ENCODE measurements at places on chromosomes 13 and 19.

DNA sequence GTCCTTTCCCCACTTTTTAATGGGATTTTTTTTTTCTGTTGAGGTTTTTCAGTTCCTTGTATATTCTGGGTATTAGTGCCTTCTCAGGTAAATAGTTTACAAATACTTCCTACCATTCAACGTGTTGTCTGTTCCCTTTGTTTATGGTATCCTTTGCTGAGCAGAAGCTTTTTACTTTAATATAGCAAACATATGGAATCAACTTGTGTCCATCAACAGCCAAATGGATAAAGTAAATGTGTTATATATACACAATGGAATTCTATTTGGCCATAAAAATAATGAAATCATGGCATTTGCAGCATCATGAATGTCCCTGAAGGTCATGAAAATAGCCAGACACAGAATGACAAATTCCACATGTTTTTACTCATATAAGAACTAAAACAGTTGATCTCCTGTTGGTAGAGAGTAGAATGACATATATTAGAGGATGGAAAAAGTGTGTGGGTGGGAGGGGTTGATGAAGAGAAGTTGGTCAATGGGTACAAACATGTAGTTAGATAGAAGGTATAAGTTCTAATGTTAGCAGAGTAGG lies 500.8 kb downstream of the SLITRK6 start:
- no peak for DNase-seq

- no peak for DNase-seq
Measured at GRCh38 chr13:48393030-48393697, 19.7 kb downstream of the LPAR6 start.

DNA sequence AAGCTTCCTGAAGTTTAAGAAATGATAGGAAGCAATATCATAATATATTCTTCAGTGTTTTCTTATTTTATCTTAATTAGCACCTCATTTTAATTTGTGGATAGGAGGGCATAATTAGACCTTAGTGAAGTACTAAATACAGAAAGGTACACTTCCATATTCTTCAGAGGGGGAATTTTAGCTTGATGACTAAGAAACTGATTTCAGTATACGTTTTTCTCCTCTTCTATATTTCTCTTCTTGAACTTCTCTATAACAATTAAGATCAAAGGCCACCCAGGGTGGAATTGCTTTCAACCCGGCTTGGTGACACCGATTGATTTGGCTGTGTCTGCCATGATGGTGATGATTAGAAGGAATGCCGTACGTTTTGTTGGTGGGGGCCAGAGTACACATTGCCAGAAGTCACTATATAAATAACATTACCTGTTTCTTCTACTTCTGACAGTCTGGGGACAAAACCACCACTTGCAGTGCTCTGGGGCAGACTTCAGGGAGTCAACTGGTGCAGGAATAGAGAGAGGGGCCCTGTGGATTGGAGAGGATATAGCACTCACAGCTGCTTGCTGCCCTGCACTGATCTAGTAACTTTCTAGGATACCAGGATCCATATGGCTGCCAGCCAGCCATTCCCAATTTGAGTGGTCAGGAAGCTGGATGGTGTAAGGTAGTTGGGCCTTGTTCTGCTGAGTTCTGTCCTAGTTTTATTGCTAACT lies 73.8 kb downstream of the SPATA13 start:
- no peak for DNase-seq

- DNase-seq = no peak
Measured at GRCh38 chr19:31450696-31451095, 101.5 kb upstream of the TSHZ3 start.

GRCh38 chr19:1069009-1069779 lies 2.2 kb downstream of the ARHGAP45 start:
- no peak for DNase-seq

DNA sequence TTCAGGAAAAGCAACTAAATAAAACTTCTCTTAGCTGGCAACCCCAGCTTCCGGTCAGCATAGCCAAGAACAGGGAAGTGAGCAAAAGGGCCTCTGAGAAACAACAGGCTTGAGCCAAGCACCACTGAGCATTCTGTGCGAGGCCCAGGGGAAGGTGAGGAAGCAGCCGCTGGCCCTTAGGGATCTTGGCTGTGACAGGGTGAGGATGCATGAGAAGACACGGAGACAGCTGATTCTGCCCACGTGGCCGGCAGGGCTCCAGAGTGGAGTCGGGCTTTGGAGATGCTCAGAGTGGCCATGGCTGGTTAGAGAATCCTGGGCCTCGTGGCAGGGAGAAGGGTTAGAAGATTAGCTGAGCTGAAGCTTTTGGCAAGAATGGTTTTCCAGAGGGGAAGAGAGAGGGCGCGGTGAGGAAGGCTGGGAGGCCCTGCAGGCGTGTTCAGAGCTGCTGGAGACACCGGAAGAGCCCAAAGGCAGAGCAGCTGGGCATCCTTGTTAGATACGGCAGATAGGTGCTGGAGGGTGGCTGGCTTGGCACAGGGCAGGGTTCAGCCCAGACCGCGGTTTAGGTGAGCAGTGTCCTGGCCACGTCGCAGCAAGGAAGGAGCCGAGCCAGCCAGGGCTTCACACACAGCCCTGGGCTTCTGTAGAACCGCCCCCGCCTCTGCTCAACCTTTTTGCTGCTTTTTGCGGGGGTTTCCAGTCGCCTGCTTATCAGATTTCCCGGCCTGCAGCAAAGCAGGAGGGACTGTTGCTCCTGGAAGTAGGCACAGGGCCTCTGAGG lies 17.3 kb downstream of the UPF1 start:
- no peak for DNase-seq

GRCh38 chr19:30344446-30345425 lies 27.4 kb upstream of the ZNF536 start:
- no peak for DNase-seq

DNA sequence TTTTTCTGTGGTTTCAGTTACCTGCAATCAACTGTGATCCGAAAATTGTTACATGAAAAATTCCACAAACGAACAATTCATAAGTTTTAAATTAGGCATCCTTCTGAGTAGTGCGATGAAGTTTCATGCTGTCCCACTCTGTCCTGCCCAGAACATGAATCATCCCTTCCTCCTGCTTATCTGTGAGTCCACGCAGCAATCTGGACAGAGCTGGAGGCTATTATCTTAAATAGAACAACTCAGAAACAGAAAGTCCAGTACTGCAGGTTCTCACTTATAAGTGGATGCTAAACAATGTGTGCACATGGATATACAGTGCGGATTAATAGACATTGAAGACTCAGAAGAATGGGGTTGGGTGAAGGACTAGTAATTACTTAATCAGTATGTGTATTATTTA lies 583.7 kb upstream of the SPRY2 start:
- DNase-seq = no peak

- no peak for DNase-seq
Measured at GRCh38 chr13:98405690-98406344, 171.1 kb downstream of the STK24 start.

- DNase-seq = no peak
Measured at GRCh38 chr13:43132257-43132656, 108.9 kb downstream of the DNAJC15 start.

DNA sequence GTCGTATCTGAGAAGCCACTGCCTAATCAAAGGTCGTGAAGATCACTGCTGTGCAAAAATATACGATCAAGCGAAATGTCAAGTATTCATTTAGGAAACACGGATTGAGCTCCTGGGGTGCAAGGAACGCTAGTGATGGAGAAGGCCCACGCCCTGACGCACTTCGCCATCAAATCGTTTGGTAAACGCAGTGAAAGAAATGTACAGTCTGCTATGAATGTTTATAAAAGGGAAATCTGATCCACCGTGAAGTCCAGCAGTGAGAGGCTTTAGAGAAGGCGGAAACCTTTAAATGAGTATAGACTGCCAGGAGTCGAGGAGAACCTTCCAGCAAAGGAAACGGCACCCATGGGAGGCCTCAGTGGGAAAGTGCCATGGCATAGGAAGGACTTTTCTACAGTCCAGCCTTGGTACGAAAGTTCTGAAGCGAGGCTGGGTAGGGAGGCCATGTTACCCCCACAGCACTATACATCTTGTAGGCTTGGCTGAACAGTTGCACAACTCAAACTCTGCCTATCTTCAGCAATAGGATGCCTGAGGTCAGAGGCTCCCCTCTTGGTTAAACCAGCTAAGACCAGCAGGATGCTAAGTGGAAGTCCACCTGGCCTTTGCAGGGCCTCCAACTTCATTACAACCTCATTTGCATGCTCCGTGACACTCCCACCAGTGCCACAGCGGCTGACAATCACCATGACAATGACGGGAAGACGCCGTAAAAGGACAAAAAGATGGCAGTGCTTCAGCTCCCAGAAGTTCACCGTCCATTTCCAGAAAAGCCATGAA lies 20.4 kb downstream of the PCID2 start:
- DNase-seq = no peak

GRCh38 chr19:48363500-48363809 lies 285 bp downstream of the TMEM143 start:
- DNase-seq = no peak

DNA sequence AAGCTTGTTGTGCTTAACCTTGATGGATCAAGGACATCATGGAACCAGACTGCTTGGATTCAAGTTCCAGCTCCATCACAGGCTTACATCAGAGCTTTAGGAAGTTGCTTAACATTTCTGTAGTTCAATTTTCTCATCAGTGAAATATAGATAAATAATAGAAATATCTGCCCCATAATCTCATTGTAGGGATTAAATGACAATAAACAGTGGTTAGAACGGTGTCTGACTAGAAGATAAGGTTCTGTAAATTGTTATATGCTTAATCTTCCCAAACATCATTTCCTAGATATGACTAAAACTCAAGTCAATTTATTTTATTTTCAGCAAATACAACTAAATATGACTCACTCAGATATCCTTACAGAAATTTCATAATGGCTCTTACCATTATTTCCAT lies 83.5 kb downstream of the SLITRK1 start:
- DNase-seq = peak; percentile 1

DNA sequence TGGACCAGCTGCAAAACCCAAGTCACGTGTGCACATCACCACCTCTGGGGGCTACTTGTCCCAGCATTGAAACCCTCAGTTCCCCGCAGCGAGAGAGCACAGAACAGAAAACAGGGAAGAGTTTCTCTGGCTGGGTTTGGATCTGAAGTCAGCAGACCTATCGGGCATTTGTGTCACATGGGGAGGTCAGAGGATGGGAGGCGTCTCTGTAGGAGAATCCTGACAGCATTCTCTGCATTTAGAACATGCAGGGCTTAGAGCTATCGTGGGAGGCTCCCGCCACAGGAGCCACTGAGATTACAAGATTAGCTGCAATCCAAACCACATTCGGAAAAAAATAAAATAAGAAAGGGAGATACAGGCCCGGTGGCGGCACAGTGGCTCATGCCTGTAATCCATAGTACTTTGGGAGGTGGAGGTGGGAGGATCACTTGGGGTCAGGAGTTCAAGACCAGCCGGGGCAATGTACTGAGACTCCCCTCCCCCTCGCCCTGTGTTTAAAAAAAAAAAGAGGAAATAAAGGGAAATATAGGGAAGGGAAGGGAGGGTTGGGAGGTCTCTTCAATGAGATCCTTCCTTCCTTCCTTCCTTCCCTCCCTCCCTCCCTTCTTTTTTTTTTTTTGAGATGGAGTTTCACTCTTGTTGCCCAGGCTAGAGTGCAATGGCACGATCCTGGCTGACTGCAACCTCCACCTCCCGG lies 2.9 kb upstream of the TLE6 start:
- no peak for DNase-seq

DNA sequence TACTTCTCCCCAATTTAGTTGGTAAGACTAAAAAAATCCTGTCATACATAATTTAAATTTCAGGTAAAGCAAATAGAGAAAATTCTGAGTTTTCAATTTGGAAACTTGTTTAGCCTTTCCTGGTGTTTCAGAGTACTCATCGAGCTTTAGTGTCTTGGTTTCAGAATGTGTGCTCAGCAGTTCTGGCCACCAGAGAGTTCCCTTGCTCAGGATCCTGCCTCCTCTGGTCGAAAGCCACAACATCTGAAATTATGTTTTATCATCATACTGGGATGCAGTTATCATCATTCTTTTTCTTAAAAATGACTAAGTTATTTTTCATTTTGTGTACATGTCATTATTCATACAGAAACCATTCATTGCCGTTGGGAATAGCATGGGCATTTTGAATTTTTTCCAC lies 263.2 kb upstream of the SPRY2 start:
- DNase-seq = no peak

GRCh38 chr19:54644056-54644455 lies 13.8 kb downstream of the LILRB1 start:
- no peak for DNase-seq

GRCh38 chr19:37817180-37817981 lies 38.0 kb upstream of the ZNF573 start:
- DNase-seq = peak; percentile 4

- no peak for DNase-seq
Measured at GRCh38 chr13:102117175-102117831, 284.5 kb downstream of the FGF14 start.

GRCh38 chr13:97211300-97211699 lies 10.8 kb upstream of the MBNL2 start:
- no peak for DNase-seq

- no peak for DNase-seq
Measured at GRCh38 chr19:55088021-55088451, 12.4 kb downstream of the EPS8L1 start.

- DNase-seq = no peak
Measured at GRCh38 chr13:30021611-30022010, 171.2 kb upstream of the UBL3 start.

DNA sequence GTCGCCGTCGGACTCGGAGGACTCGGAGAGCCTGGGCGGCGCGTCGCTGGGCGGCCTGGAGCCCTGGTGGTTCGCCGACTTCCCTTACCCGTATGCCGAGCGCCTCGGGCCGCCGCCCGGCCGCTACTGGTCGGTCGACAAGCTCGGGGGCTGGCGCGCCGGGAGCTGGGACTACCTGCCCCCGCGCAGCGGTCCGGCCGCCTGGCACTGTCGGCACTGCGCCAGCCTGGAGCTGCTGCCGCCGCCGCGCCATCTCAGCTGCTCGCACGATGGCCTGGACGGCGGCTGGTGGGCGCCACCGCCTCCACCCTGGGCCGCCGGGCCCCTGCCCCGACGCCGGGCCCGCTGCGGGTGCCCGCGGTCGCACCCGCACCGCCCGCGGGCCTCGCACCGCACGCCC lies 2.5 kb upstream of the GRWD1 start:
- no peak for DNase-seq

DNA sequence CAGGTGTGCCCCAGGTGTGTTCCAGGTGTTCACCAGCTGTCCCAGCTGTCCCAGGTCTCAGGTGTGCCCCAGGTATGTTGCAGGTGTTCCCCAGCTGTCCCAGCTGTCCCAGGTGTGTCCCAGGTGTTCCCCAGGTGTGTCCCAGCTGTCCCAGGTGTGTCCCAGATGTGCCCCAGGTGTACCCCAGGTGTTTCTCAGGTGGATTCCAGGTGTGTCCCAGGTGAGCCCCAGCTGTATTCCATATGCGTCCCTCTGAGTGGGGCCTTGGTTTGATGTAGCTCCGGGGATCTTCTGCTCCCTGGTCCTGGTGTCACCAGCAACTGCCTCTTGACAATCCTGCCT lies 719 bp upstream of the GRK1 start:
- DNase-seq = no peak

Measured in AG09319 (cell line).